Stimulated activated memory B cell treated with anti-CD40 and anti-IgM and Interleukin-4, amounts not matched to agents 10 μg/mL and 1 μg/mL and 100 μg/mL, for 72 hours (primary cell): ENCODE measurements at places on chromosomes 7 and 10.
A peak's percentile ranks its signal among the peaks of the same experiment; 100 is the strongest.

- ATAC-seq: no peak
Measured at GRCh38 chr7:142772673-142773072, 1.9 kb downstream of the PRSS2 start.

DNA sequence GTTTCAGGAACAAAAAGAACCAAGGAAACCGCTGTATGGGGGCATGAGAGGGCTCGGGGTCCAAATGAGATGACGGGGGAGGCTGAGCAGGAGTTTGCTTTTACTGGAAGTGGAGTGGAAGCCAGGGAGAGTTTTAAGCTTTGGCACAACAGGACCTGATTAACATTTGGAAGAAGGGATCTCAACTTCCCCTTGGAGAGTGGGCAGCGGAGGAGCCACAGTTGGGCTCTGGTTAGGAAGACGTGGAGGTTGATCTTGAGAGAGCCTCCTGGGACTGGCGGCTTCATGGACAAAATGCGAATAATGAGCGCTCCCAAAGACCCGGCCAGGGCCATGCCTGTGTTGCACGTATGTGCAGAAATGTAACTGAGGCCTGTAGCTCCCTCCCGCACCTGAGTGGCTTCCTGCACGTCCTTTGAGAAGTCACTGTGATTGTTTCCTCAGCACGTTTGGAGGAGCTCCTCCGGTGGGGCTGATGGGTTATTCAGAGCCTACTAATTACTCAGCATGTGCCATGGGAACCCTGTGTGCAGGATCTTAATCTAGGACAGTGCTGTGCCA lies 595.3 kb upstream of the MGMT start:
- ATAC-seq: no peak

DNA sequence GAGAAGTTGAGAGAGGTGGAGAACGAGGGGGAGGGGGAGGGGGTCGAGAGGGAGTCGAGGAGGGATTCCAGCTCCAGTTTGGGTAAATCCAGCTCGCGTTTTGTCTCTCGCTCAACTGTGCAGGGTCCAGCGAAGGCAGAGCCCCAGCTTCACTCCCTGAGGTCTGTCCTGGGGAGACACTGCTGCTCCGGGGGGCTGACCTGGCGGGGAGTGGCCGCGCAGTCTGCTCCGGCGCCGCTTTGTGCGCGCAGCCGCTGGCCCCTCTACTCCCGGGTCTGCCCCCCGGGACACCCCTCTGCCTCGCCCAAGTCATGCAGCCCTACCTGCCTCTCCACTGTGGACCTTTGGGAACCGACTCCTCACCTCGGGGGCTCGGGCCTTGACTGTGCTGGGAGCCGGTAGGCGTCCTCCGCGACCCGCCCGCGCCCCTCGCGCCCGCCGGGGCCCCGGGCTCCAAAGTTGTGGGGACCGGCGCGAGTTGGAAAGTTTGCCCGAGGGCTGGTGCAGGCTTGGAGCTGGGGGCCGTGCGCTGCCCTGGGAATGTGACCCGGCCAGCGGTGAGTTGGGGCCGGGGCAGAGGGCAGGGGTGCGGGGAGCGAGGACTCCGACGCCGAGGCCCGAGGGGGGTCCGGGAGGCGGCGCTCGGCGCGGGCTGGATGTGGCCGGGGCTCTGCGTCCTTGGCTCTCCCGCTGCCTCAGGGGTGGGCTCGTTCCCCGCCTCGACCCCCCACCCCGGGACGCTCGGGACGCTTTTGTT lies at the start of gene TET1:
Gene TET1 (plus strand): TSS at position 152 of the 757 bp plus-strand sequence. CDS start 12,002 bp downstream, outside the sequence.
- peak; percentile 48 for ATAC-seq

- no peak for ATAC-seq
Measured at GRCh38 chr10:34018784-34019183, 684.3 kb upstream of the NRP1 start.

DNA sequence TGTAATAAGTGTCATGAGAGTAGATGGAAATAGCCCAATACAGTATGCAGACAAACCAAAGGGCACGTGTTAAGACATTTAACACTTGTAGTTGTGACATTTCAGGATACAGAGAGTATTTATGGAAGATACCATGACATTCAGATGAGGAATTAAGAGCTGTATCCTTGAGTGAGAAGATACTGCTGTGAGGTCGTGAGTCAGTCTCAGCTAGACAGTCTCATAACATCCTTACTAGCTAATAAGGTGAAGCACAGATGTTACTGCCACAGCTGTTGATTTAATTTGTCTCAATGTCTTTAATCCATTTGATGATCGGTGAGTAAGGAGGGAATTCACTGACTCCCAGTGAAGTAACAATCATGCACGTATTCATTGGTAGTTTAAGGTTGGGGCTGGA lies 288.0 kb upstream of the AKR1E2 start:
- no peak for ATAC-seq

DNA sequence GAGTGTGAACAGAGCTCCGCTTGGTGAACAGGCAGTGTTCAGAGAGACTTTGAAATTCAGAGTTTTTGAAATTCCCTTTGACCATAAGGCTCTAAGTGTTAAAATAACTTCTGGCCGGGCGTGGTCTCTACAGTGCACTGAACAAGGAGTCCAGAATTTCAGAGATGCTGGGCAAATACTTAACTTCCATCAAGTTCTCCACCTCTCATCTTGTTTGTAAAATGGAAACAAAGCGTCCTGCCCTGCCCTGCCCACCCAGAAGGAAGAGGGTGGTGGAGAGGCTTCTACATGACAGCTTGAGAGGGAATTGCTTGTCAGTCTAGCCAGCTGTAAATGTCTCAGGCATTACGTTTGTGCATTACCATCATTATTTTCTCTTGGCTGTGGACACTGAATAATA lies 102.6 kb downstream of the RGS10 start:
- no peak for ATAC-seq

DNA sequence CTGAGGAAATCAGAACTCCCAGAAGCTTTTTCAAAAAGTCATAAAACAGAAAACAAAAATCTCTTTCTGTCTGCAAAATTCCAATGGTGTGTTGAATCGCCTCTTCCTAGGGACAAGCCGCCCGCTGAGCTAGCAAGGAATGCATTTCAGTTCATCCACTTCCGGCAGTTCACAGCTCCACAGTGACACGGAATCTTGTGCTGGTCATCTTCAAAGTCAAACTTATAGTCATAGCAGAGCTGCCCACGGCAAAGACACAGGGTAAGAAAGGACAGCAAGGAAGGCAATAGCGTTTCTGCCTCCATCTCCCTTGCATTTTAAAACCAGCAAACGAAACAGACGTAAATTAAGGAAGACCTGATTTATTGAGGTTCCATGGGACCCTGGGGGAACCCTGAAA lies 111.2 kb downstream of the GALNT11 start:
- no peak for ATAC-seq

DNA sequence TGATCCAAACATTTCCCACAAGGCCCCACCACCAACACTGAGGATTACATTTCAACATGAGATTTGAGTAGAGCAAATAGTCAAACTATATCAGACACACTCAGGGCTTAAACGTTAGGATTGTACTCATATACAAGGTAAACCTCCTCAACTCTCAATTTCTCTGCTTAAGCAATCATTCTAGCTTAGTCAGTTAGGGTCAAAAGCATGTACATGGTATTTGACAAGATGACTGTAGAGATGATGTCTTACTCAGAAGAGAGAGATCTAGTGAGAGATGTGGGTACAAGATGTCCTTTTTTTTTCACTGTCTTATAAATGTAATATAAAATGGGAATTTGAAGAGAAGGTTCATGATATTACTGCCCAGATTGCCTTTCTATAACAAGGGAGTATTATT lies 270.1 kb downstream of the PRKG1 start:
- no peak for ATAC-seq

DNA sequence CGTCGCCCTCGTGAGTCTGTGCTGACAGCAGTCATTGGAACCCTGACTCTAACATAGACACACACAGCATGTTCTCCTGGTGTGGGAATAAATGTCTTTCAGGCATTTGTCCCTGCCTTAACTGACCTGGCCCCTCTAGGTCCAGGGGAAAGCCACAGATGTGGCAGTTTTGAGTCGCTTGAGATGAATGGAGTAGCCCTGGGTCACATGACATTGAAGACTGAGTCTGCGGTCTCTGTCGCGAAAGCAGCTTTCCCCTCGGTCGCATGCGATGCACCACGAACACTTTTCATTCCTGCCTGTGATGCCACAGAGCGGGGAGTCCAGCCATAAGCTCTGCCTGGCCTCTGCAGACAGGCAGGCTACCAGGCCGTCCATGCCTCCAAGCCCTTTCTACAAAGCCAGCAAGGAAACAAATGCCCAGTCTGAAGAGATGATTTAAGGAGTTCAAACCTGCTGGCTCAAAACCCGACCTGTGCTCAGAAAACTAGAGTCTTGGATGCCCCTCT lies 172.3 kb downstream of the WDR37 start:
- no peak for ATAC-seq

DNA sequence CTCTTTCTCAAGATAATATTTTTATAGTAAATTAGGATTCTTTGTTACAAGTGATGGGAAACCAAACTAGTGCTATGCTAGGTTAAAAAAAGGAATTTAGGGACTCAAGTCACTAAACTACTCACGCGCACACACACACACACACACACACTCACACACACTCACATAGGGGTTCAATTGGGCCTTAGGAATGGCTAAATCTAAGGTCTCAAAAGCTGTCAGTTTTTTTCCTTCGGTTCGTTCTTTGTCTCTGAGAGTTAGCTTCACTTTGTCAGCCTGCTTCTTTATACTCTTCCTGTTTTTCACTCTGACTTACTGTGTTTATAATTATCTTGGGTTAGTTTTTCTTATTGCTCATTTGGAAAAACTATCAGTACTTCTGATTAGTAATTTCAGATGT lies 138.9 kb downstream of the ADK start:
- no peak for ATAC-seq

DNA sequence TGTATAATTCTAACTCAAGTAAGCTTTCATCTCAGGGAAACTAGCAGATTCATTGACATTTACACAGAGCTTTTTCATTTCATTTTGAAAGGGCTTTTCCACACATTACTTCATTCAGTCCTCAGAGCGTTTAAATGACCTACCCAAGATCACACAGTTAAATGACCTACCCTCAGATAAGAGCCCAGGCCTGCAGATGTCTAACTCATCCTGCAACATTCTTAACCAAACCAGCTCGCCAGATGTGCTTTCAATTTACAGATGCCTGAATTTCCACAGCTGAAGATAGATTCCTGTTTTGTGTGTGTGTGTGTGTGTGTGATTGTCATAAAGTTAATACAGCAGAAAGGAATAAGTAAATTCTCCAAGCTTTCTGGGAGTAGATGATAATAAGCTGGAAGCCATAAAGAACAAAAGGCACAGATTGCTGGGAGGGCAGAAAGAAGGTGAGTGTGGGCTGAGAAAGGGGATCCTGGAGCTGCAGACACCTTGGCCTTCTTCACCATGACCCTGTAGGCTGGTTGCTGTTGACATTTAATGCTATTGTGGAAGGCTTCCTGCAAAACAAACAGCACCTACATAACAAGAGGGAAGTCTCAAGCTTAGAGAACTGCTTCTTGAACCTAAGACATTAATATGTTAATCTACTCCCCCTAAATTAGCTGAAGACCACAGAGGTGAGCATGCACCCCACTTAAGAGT lies 489.7 kb upstream of the CELF2 start:
- ATAC-seq: no peak

GRCh38 chr10:92290076-92290836 lies 622 bp downstream of the CPEB3 start:
- ATAC-seq: peak; percentile 52

GRCh38 chr7:112116894-112117293 lies 89.3 kb downstream of the DOCK4 start:
- ATAC-seq: no peak

DNA sequence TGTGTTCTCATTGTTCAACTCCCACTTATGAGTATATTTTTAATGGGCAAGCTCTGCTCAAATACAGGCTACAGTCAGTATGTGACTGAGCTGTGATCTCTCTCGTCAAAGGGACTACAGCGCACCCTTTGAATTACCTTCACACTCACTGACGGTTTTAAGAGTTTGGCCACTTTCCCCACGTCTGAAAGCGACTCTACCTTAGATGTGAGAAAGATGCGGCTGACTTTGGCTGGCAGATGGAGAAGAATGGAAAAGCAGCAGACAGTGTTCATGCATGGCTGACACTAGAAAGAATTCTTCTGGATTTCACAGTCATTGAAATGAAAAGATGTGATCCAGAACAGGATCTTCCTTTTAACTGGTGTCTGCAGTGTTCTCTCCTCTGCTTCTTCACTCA lies 2.0 kb upstream of the ATRNL1 start:
- no peak for ATAC-seq

DNA sequence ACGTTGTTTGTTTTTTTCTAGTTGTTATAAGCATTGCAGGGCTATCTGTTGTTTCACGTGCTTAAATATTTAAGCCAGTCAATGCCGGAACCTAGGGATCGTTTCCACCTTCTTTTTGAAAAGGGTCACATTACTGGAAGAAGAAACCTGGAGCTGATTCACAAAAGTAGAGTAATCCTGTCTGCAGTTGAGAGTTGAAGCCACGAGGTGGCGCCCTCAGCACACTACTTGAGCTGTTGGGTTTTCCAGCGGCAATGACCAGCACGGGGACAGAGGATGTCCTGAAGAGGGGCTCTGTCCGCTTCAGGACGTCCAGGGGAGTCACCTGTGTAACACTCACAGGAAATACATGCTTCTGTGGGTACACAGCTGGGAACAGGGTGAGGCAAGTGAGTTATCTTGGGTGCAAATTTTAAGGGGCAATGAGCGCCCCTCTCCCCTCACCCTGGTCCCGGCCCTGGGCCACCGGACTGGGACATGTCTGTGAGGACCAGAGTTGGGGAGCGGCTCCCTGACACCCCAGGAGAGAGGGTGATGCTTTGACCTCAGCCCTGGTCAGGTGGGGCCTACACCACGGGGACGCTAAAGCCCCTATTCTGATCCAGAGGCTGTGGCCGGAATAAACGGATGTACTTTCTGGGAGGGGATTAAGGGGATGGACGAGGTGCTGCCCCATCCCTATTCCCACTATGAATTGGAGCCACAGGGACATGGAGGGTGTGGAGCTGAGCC lies 26.3 kb upstream of the WDFY4 start:
- ATAC-seq: no peak

DNA sequence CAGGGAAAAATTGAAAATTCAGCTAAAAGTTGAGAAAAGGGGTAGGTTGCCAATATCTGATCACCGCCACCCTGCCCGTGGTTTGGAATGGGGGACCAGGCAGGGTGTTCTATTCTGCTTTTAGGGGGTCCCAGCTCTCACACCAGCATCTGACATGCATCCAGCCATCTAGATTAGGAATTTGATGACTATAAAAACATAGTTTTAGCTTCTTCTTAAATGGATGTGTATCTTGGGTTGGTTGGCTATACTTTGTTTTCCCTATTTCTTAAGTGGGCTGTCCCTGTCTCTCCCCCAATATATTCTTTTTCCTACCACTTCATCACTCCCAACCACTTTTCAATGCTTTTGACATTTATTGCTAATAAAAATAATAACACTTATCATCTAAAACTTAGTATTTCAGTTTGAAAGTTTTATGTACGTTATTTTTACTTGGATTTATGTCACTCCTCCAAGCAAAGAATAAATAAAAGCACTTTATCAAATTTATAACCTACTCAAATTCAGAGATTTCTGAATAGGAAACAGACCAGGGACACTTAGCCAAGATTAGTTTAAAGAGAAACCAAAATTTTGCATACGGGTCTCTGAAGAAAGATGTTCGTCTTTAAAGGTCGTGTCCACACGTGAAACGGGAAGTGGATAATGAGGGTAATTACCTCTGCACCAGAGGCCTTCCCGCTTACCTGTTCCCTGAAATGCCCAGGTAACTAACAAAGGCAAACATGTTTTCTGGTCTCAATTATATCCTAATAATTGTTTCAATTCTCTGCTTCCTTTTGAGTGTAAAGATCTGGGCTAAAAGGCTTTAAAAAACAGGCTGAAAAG lies 233.2 kb upstream of the AUTS2 start:
- no peak for ATAC-seq

- no peak for ATAC-seq
Measured at GRCh38 chr10:102167861-102168260, 15.7 kb downstream of the NOLC1 start.

- ATAC-seq: no peak
Measured at GRCh38 chr7:81740403-81740802, 29.4 kb downstream of the HGF start.
